ENCODE measurements at places on chromosomes 2 and 18. TPM values are rescaled to one million over a fixed set of nuclear protein-coding genes. Genes with fewer than 3 reads are reported as not detected.

EIPR1 gene
- total RNA-seq, result 10.5 TPM

MAP2 gene
- 42.1 TPM for total RNA-seq

CABLES1 gene
- 1.5 TPM for total RNA-seq

ALK gene
- not detected for total RNA-seq

SERPINB10 gene
- total RNA-seq, result not detected

TXNDC2 gene
- total RNA-seq, result not detected

NYAP2 gene
- 0.05 TPM for total RNA-seq

OSR1 gene
- 1.4 TPM for total RNA-seq

IL1F10 gene
- total RNA-seq, result not detected

DUSP19 gene
- 8.6 TPM for total RNA-seq

RSAD2 gene
- total RNA-seq, result 4.6 TPM

CLEC4F gene
- 0.13 TPM for total RNA-seq

IL36RN gene
- not detected for total RNA-seq
